ENCODE measurements at places on chromosomes 1 and 21.

DNA sequence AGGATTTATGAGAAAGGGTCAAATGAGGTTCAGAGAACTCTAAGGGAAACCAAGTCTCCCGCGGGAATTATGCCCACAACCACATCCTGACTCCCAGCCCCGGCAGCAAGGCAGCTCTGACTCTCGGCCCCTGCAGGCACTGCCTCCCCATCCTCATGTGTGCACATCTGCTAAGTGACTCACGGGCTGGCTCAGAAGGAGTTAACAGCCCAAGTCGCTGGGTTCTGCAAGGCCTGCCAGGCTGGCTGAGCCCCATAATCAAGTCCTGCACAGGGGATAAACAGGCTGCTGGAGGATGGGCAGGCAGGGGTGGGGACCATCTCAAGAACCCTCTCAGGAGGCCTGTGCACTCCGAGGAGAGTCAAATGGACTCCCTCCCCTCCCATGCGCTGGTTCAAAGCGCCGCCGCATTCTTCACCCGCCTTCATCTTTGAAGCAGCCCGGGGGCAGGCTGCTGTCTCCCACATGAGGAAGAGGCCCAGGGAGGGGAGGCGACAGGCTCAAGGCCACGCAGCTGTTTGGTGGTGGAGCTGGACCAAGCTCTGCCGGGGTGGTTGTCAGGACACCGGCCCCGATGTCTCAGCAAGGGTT is 344.3 kb downstream of the MATN1 start:
- no peak for DNase-seq

- peak; percentile 17 for DNase-seq
Observed at GRCh38 chr1:192575499-192576189, at the start of gene RGS1. Gene RGS1, plus strand, starts transcription at chr1:192575773. Its CDS starts 20 bp downstream, at chr1:192575793.

GRCh38 chr1:8595941-8596340 is 221.5 kb downstream of the RERE start:
- no peak for DNase-seq

GRCh38 chr1:116805398-116805797 is 51.2 kb downstream of the CD2 start:
- DNase-seq, result no peak

GRCh38 chr1:85463731-85464496 is 1.0 kb downstream of the DDAH1 start:
- DNase-seq, result no peak

DNA sequence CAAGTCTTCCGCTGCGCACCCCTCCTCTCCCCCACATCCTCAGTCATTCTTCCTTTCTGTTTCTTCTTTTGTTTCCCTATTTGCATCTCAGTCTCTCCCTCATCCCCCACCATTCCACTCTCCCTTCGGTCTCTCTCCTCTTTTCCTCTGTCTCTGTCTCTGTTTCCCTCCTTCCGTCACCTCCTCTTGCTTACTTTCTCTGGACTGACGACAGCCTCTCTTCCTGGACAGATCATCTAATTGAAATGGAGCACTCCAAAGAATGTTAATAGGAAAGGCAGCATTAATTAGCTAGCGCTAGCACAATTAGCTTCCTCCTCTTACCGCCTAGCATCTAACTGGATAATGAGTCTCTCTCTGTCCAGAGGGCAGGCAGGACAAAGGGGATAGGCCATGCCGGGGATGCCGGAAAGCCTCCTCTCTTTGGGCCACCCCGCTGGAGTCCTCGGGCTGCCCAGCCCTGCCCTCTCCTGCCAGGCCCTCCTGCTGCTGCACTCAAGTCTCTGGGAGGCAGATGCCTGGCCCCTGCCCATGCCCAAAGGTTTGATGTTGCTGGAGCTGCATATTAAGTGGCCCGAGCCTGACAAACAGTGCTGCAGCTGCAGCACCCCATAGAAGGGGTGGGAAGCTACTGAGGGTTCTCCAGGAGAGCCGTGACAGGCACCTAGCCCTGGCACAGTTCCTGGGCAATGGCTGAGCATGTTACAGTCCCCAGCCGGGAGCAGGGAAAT is 20.8 kb downstream of the DISP3 start:
- DNase-seq, result no peak

DNA sequence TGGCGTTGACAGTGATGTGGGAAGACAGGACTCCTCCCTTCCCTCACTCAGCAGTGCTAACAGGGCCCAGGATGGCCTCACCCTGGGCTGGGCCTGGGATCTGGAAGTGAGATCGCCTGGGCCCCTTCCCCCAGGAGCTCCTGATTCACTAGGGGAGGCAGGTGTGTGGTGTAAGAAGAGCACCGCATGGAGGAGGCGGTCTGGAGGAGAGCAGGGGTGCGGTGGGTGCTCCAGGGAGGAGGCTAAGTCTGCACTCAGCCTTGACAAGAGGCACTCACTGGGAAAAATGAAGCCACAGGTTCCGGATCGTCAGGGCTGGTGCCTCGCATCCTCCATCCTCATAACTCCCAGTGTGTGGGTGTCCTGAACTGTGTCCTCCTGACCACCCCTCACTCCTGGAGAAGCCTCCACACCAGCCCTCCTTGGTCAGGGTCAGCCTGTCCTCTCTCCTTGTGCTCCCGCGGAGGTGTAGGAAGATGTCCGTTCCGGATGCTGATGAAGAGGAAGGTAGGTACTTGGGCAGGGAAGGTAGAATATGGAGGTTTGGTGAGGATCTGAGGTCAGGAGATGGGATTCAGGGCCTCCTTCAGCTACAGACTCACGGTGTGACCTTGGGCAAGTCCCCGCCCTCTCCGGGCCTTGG is 142.1 kb upstream of the WNT4 start:
- no peak for DNase-seq

- no peak for DNase-seq
Observed at GRCh38 chr1:116769561-116769977, 15.3 kb downstream of the CD2 start.

GRCh38 chr1:71561729-71562128 is 480.9 kb upstream of the ZRANB2 start:
- no peak for DNase-seq

Data from stimulated activated CD4-positive, alpha-beta T cell treated with anti-CD3 and anti-CD28 coated beads, Interleukin-1b, Interleukin-23, amount 100 ng/mL, for 4 hours (primary cell).